ENCODE measurements at places on chromosomes 5 and 9.

DNA sequence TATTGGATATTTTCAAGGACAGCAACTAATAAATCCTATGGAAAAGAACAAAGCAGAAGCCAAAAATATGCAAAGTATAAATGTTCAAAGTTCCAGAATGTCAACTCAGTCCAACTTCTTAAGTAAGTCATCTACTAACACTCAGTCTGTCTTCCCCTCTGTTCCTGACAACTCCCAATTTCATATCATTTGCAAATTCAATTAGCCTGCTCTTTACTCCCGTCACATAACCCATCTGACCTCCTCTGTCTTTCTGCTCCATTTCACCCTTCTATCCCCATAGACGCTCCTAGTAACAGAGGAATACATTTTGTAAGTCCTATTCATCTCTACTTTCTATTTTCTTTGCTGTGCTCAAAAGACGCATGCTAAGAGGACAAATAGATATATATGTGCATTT is 659.8 kb upstream of the MEF2C start:
- DNase-seq: no peak

DNA sequence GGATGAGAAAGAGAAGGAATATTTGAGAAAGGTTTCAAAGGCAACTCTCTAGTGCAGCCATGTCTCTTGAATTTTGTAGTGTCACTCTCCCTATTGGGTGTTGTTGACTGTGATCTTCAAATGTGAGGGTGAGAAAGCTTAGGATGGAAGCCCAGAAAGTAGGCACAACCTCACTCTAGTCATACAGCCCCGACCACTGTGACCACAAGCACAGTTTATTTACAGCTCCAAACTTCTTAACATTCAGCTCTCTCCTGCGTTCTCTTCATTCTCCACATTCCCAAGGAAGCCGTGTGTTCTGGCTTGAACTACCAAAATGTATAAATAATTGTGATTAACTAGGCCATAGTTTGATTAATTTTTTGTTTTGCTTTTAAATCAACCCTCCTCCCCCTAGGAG is 542.9 kb downstream of the LRRC70 start:
- DNase-seq: no peak

DNA sequence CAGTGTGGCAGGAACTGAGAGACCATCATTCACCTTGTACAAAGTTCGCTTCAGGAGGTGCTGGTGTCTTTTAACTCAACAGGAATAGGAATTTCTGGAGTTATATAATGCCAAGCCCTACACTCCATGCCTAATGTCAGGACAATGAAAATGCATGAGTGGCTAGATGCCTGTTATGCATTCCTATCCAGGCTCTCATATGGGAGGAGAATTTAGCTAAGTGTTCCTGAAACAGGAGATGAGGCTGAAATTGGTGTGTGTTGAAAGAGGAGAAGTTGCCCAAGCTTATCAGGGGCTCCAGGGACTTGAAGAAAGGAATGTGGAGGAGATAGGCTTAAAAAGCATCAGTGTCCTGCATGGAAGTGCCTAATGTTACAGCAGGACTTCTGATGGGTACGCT is 26.8 kb upstream of the PRUNE2 start:
- DNase-seq: no peak

GRCh38 chr5:124732428-124733328 is 13.8 kb downstream of the ZNF608 start:
- DNase-seq: no peak
